ENCODE measurements at places on chromosomes 11 and 22. TPM values are rescaled to one million over a fixed set of nuclear protein-coding genes. Genes with fewer than 3 reads are reported as not detected.

The CHST1 gene
- 1.9 TPM for total RNA-seq

The CRYBB3 gene
- total RNA-seq, result not detected

The MAPK8IP2 gene
- 3.7 TPM for total RNA-seq

The PGA4 gene
- total RNA-seq, result not detected

The SYCE3 gene
- total RNA-seq, result 0.45 TPM

The CFAP300 gene
- total RNA-seq, result 5.4 TPM

The ARHGAP42 gene
- total RNA-seq, result 4.3 TPM

The ISX gene
- total RNA-seq, result not detected

The NCR3LG1 gene
- total RNA-seq, result 2.1 TPM

The GRAP2 gene
- not detected for total RNA-seq

The PKDREJ gene
- not detected for total RNA-seq

Data from A549 treated with Mapracorat at 1 μM for 4 hours (cell line).